Dermis blood vessel endothelial cell (primary cell): ENCODE measurements at places on chromosomes 4 and X. TPM values are rescaled to one million over a fixed set of nuclear protein-coding genes. Genes with fewer than 3 reads are reported as not detected.

STATH gene
- not detected in 2 replicates for total RNA-seq

TENM3 gene
- 28.1 and 38.1 TPM in 2 replicates for total RNA-seq

ARHGAP36 gene
- not detected in 2 replicates for total RNA-seq

DMP1 gene
- total RNA-seq: not detected in 2 replicates

CSN1S1 gene
- 0.09 TPM in 1 of 2 replicates, not detected in the other for total RNA-seq

SOX3 gene
- not detected in 2 replicates for total RNA-seq

NHS gene
- 0.14 and 0.17 TPM in 2 replicates for total RNA-seq

PROM1 gene
- 0.14 and 1.0 TPM in 2 replicates for total RNA-seq

ADH4 gene
- total RNA-seq: not detected in 2 replicates

TLL1 gene
- 32.7 and 41.0 TPM in 2 replicates for total RNA-seq

FAM47A gene
- total RNA-seq: not detected in 2 replicates

AKAP14 gene
- not detected in 2 replicates for total RNA-seq

DGAT2L6 gene
- total RNA-seq: not detected in 2 replicates

XAGE1A gene
- total RNA-seq: not detected in 2 replicates

VGLL1 gene
- total RNA-seq: not detected in 2 replicates

BTC gene
- total RNA-seq: 0.17 and 0.28 TPM in 2 replicates

POU4F2 gene
- not detected in 2 replicates for total RNA-seq

CT45A10 gene
- not detected in 2 replicates for total RNA-seq

SLC9B1 gene
- total RNA-seq: 0.09 TPM in 1 of 2 replicates, not detected in the other

SLC49A3 gene
- 9.9 and 10.6 TPM in 2 replicates for total RNA-seq

AIMP1 gene
- 21.3 and 29.4 TPM in 2 replicates for total RNA-seq

MTNR1A gene
- not detected in 2 replicates for total RNA-seq

DRD5 gene
- total RNA-seq: not detected in 2 replicates

SOD3 gene
- total RNA-seq: 0.28 TPM in 1 of 2 replicates, not detected in the other

XAGE1B gene
- not detected in 2 replicates for total RNA-seq

KLF8 gene
- total RNA-seq: 0.37 and 0.85 TPM in 2 replicates

CCDC110 gene
- total RNA-seq: 0.42 and 0.68 TPM in 2 replicates

PRR32 gene
- total RNA-seq: not detected in 2 replicates

TXK gene
- total RNA-seq: 0.17 and 0.23 TPM in 2 replicates

SNX25 gene
- total RNA-seq: 61.8 and 73.2 TPM in 2 replicates

CXCL1 gene
- 11.4 and 16.5 TPM in 2 replicates for total RNA-seq

HSFX4 gene
- not detected in 2 replicates for total RNA-seq

SHROOM4 gene
- 39.0 and 47.0 TPM in 2 replicates for total RNA-seq

BGN gene
- 27.4 and 53.9 TPM in 2 replicates for total RNA-seq

RAB39B gene
- total RNA-seq: 0.14 and 0.17 TPM in 2 replicates

PLP1 gene
- 0.28 TPM in 1 of 2 replicates, not detected in the other for total RNA-seq

TSPAN7 gene
- 25.2 and 28.4 TPM in 2 replicates for total RNA-seq

SUPT20HL2 gene
- total RNA-seq: not detected in 2 replicates

TCP11X2 gene
- total RNA-seq: not detected in 2 replicates

DMD gene
- total RNA-seq: 2.4 and 3.5 TPM in 2 replicates
